Placental pericyte (primary cell): ENCODE measurements at places on chromosomes 7 and 10. TPM values are rescaled to one million over a fixed set of nuclear protein-coding genes. Genes with fewer than 3 reads are reported as not detected.

The OPN4 gene
- not detected in 2 replicates for total RNA-seq

The BTBD16 gene
- not detected in 2 replicates for total RNA-seq

The FAM180A gene
- total RNA-seq, result 0.22 and 15.6 TPM in 2 replicates

The ZKSCAN5 gene
- total RNA-seq, result 16.0 and 16.9 TPM in 2 replicates

The GRM3 gene
- total RNA-seq, result not detected in 2 replicates

The AGAP3 gene
- total RNA-seq, result 79.2 and 89.7 TPM in 2 replicates

The OR6B1 gene
- not detected in 2 replicates for total RNA-seq

The ANKRD30A gene
- total RNA-seq, result under 0.01 TPM in 1 of 2 replicates, not detected in the other

The FEZF1 gene
- not detected in 2 replicates for total RNA-seq

The ERV3-1 gene
- 5.9 and 10.9 TPM in 2 replicates for total RNA-seq

The NACAD gene
- total RNA-seq, result 0.88 and 1.3 TPM in 2 replicates

The TSPAN12 gene
- 0.44 and 1.3 TPM in 2 replicates for total RNA-seq

The NKX1-2 gene
- not detected in 2 replicates for total RNA-seq

The DNTT gene
- total RNA-seq, result not detected in 2 replicates

The MUC3A gene
- not detected in 2 replicates for total RNA-seq

The SUGCT gene
- total RNA-seq, result 3.7 and 6.7 TPM in 2 replicates

The C10orf67 gene
- 0.22 and 0.29 TPM in 2 replicates for total RNA-seq

The UCN3 gene
- not detected in 2 replicates for total RNA-seq
